Esophagus squamous epithelium (tissue), 5 donors: ENCODE measurements at places on chromosomes 7 and 10. TPM values are rescaled to one million over a fixed set of nuclear protein-coding genes. Genes with fewer than 3 reads are reported as not detected.
A peak's percentile ranks its signal among the peaks of the same experiment; 100 is the strongest.

MAT1A gene
- 2.3 TPM for total RNA-seq

ADIRF gene
- total RNA-seq = 65.1 TPM

ASB10 gene
- not detected for total RNA-seq

COMMD3 gene
- total RNA-seq = 14.9 TPM

DNA sequence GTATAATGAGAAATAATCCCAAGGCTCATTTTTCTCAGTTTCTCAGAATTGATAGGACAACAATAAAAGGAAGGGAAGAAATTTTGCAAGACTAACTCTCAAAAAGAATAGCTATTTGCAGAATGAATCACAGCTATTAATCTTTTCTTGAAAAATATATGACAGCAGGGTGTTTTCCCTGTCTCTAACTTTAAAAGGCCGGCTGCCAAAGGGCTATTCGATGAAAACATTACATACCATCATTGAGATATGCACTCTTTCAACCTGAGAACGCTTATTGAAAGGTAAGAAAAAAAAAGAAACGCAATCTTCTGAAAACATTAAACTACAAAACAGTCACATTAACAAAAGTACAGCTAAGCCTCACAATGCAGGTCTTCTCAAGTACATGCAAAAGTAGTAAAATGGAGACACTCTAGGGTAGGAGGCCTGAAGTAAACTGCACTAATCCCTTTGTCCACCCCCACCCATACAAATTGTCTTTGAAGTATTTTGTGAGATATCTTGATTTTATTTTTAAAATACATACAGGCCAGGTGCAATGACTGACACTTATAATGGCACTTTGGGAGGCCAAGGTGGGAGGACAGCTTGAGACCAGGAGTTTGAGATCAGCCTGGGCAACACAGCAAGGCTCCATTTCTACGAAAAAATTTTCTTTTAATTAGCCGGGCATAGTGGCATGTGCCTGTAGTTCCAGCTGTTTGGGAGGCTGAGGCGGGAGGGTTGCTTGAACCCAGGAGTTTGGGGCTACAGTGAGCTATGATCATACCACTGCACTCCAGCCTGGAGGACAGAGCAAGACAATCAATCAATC is 83.0 kb downstream of the PARD3 start:
- no peak for DNase-seq
- peak overlapping the region; percentile 49 for H3K27ac ChIP-seq
- no peaks in the 10 kb centered on the region for H3K27me3 ChIP-seq
- no peaks in the 10 kb centered on the region for H3K36me3 ChIP-seq
- H3K4me3 ChIP-seq = no peak overlapping the region
